Amniotic stem cell (primary cell): ENCODE measurements at places on chromosomes 12 and 14.

GRCh38 chr14:89196545-89196944, 220.5 kb downstream of the FOXN3 start:
- DNase-seq, result no peak

GRCh38 chr12:38289396-38289795, 27.2 kb upstream of the ALG10B start:
- no peak for DNase-seq

- no peak for DNase-seq
These were observed 21.0 kb downstream of the ANKLE2 start for GRCh38 chr12:132740652-132741051.

GRCh38 chr14:71290960-71291466, 383.8 kb downstream of the PCNX1 start:
- DNase-seq, result no peak

- DNase-seq, result no peak
These were observed 527.0 kb upstream of the ATP2B1 start for GRCh38 chr12:90235642-90236041.

DNA sequence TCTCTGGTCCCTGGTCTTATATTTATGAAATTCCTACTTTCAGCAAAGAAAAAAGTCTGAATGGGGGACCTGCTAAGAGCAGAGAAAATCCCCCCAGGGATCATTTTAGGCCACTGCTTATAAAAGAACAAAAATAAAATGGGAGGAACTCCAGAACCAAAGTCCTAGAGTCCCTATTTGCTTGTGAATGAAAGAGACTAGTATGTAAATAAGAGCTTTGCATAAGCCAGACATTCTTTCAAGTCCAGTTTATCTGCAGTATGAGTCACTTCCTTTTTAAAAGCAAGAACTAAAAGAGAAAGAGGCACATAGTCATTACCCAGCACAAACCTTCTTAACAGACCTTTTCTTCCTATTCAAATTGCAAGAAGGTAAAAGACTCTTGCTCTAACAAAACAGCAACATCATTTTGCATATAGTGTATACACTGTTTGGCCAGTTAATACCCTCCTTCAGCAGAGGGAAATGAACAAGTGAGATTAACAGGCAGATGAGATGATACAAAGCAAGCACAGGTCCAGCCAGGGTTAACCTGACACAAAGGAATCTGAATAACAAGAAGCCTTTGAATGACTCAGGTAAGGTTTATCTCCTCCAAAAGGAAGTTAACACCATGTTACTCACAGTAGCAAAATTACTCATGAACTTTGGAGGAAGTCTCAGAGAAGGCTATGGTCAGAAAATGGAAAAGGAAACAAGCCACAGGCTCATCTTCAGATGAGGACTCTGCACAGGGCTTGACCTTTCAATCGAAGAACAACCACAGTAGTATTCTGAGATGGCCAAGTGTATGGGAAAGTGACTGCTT, 87.3 kb downstream of the PHLDA1 start:
- peak; percentile 41 for DNase-seq

- no peak for DNase-seq
These were observed 7.9 kb upstream of the BBS10 start for GRCh38 chr12:76356071-76356470.

DNA sequence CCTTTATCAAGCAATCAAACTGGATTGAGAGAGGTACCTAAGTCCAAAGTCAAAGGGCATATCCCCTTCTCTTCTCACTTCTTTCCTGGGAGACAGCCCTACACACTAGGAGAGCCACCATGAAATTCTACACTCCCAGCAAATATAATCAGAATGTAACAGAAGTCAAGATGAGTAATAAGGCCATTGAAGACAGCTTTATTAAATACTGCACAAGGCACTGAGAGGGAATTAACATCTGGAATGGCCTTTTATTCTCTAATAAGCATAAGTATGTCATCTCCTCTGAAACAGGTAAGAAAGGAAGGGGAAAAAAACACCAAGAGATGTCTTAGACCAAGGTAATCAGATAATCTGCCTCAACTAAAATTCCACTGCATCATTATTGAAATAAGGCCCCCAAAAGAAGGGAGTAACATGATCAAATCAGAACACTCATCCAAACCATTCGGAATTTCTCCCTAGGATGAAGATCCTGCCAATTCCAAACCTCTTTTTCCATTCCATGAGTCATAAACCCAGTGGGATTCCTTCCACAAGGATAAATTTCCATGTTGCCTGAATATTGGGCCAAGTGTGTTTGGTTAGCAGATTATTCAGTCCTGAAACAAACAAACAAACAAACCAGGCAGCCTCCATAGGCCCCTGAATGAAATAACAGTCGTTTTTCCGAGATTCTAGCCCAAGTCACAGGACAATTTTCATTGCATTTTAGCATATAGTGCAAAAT, 19.9 kb downstream of the SLC35F4 start:
- DNase-seq, result no peak

GRCh38 chr12:68959143-68959858, 26.3 kb upstream of the CPM start:
- no peak for DNase-seq
